ENCODE measurements at places on chromosomes 12 and 14.

DNA sequence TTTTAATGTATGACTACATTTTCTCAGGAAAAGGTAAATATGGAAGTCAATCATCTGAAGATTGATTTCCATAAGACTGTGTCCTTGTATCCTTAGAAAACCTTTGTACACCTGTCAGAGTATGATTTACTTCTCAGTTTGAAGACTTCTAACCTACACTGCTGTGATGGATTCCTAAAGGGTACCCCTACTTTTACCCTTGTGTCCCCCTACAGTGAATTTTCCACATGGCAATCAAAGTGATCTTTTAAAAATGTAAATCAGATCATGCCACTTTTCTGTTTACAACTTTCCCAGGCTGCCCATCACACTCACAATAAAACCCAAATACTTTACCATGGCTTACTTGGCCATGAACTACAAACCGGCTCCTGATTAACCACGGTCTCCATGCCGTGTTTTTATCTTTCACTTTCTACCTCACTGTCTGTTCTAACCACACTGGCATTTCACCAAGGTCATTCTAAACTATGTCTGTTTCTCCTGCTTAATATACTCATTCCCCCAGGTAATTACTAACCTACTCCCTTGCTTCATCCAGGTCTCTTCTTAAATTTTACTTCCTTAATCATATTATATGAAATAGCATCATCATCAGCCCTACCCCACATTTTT is 8.1 kb downstream of the DNAI7 start:
- DNase-seq = no peak

DNA sequence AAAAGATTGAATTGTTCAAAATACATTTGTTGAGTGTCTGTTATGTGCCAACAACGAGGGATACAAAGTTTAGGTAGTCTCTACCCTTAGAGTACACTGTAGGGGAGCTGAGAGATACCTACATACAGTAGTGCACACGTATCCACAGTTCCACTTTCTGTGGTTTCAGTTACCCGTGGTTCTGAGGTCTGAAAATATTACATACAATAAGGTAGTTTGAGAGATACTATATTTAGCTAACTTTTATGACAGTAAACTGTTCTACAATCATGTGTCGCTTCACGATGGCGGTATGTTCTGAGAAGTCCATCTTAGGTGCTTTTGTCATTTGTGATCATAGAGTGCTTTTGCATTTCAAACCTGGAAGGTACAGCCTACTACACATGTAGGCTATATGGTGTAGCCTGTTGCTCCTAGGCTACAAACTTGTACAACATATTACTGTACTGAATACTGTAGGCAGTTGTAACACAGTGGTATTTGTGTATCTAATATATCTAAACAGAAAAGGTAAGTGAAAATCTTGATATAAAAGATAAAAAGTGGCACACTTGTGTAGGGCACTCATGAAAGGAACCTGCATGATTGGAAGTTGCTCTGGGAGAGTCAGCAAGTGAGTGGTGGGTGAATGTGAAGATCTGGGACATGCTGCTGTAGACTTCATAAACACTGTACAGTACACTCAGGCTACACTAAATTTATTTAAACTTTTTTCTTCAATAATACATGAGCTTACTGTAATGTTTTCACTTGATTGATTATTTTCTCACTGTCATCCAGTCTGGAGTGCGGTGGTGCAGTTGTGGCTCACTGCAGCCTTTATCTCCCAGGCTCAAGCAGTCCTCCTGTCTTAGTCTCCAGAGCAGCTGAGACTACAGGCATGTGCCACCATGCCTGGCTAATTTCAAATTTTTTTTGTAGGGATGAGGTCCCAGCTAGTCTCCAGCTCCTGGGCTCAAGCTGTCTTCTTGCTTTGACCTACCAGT is 4.0 kb downstream of the CPSF6 start:
- DNase-seq = no peak

DNA sequence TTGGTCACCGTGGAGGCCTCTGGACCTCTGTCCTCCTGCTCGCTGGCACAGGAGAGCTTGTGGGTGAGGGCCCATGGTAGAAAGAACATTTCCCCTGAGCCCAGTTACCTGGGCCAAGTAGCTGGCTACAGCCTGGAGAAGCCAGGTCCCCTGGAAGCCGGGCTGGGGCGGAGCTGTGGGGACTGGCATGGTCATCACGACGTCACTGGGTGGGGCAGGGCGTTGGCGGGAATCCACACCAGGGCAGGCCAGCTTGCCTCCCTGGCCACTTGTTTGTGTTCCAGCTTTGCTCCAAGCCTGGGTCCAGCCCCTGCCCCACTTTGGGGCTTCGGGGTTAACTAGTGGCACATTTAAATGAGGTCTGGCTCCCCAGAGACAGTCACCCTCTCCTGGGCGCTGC is 35.0 kb upstream of the SLC24A4 start:
- DNase-seq = no peak

DNA sequence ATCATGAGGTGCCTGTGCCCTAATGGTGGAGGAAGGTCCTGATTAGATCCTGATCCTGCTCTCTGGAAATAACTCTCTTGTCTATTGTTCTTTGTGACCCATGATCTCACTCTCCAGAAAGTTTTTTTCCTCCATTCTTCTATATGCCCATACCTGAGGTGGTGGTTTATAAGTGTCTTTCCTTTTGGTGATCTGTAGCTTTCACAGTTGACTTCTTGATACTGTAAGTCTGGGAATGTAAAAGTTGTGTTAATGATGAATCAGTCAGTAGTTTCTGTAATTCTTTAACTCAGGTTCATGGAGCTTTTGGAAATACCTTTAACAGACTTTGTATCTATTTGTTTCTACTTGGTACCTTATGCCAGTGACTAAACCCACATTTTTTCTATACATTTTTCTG is 444.0 kb upstream of the FLRT2 start:
- no peak for DNase-seq

GRCh38 chr12:7375145-7375543 is 68.8 kb downstream of the CD163L1 start:
- DNase-seq = no peak

DNA sequence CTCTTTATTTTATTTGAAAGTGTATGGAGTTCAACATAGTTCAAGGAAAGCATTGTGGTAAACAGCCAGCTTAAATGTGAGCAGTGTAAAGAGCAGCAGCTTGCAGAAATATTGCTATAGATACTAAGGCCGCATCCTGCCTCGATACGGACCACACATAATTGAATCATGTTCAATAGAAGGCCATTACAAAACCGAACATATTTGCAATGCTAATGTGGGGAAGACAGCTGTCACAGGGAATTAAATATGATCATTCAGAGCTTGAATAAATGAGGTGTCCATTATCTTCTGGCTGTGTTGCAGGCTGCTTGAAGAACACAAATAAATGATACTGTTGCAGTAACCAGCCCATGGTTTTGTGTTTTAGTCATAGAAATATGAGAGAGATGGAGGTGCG is 173.2 kb downstream of the BRMS1L start:
- DNase-seq = no peak

GRCh38 chr14:104659764-104660523 is 29.5 kb upstream of the INF2 start:
- no peak for DNase-seq

DNA sequence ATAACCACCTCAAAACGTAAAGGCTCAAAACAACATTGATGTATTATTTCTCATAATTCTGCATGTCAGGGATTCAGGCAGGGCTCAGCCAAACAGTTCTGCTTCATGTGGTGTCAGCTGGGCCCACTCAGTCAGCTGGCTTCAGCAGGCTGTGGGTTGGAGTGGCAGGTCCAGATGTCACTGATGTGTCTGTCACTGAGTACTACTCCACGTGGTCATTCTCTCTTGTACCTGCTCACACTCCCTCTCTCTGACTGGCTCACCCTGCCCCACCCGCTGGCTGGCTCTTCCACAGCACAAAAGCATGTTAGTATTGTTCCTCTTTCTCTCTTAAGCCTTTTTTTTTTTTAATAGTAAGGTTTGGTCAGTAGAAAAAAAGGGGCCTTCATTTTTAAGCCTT is 182.4 kb downstream of the DICER1 start:
- DNase-seq = no peak

DNA sequence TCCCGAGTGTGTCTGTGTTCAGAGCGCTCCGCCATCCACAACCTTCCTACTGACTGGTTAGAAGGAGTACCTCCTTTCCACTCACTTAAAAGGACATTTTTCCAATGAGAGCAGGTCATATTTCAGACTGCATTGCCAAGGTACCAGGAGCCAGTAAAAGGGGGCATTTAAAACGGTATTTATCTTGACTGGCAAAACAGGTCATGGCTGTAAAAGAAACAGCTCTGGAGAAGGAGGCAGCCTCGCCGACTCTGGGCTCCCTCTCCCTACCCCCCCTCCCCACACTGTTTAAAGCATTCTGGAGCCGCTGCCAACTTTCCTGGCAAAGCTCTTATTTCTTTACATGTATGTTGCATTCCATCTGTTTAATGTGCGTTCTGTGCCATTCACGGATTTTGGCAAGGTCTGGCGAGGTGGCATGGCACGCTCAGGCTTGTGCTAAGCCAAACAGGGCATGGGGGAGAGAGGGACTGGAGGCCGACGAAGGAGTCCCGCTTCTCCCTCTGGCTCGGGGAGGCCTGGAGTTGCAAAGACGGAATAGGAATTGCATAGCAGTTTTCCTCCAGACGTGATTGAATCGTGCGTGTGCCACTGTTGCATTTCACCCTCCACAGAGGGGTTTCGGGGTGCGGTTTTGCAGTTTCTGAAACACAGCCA is 41.2 kb upstream of the MED13L start:
- no peak for DNase-seq

GRCh38 chr14:96246539-96246847 is 9.5 kb upstream of the BDKRB1 start:
- no peak for DNase-seq

DNA sequence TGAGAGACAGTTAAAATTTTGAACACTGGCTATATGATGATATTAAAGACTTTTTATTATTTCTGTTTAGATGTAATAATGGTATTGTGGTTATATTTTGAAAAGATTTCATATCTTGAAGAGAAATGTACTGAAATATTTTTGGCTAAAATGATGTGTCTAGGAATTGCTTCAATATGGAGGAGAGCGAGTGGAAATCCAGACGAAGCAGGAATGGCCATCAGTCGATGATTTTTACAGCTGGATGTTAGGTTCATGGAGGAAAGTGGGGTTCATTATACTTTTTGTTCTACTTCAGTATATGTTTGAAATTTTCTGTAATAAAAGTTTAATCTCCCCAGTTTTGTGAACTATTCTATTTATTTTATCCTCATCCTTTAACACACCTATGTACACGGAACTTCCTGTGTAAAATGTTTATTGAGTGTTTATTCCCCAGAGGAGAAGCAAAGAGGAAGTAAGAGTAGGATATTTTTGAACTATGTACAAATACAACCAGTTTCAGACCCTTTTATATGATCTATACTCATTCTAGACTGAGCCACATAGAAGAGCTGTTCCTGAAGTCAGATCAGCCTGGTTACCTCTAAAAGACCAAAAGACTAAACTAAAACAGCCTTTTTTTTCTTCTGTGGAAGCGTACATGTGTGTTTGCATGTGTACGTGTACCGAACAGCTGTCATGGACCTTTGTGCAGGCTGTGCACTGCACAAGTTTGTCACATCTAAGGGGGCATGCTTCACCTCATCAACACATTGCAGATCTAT is 211.0 kb upstream of the NUDT4 start:
- DNase-seq = no peak

- no peak for DNase-seq
These were observed 168.2 kb downstream of the AKAP6 start for GRCh38 chr14:32497248-32497647.

GRCh38 chr12:121472150-121472905 is 72.4 kb downstream of the RNF34 start:
- no peak for DNase-seq

DNA sequence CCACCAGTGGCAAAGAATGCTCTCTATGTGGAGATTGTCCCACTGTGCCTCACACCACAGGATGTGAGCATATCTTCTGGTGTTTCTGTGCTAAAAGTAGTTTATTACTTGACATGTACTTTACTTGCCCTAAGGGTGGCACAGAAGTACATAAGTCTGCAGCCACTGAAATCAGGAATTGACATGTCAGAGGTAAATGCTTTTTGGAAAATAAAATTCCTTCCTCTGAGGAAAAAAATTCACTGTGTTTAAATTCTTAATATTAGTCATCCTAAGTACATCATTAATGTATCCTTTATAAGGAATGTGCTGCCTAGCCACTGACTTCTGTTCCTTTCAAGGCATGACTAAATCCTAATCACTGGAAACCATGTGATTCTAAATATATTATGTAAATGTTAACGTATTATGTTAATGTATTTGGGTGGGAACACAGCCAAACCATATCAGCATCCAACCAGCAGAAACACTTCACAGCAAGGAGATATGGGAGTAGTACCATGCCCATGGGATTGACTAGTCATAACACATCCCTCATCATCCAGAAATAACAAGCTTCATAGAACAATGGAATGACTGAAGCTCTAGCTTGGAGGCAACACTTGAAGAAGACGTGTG is 239.7 kb upstream of the PPFIA2 start:
- DNase-seq = no peak

Measured in Jurkat, Clone E6-1 (cell line).